CD4-positive, alpha-beta T cell treated with Interleukin-12 subunit alpha and Interleukin-12 subunit beta, for 1 hour (primary cell): ENCODE measurements at places on chromosomes 4 and X.
A peak's percentile ranks its signal among the peaks of the same experiment; 100 is the strongest.

GRCh38 chr4:111398906-111399330 is 746.3 kb upstream of the FAM241A start:
- no peak for DNase-seq

- DNase-seq = no peak
These were observed 14.1 kb downstream of the XIAP start for GRCh38 chrX:123873956-123874355.

- no peak for DNase-seq
These were observed 186.3 kb upstream of the INTU start for GRCh38 chr4:127446427-127446885.

DNA sequence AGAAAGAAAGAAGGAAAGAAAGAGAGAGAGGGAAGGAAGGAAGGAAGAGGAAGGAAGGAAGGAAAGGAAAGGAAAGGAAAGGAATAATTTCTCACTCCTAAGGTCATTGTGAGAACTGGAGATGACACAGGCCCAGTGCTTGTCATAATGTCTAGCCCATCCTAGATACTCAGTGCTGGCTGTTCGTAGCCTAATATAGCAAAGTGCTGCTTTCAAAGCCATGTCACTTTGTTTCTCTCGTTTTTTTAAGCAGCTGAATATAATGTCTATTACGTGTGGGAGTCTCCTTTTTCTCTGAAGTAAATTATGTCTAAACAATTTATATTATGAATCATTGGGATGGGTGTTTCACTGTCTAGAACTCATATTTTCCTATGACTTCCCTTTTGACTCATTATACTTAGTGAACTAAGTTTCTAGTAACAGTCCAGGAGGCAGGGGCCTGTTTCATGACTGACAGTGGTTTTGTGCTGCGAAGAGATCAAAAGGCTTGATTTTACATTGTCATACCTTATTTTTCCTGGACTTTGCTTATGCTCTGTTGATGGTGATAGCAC is 327.0 kb upstream of the ZFP42 start:
- no peak for DNase-seq

DNA sequence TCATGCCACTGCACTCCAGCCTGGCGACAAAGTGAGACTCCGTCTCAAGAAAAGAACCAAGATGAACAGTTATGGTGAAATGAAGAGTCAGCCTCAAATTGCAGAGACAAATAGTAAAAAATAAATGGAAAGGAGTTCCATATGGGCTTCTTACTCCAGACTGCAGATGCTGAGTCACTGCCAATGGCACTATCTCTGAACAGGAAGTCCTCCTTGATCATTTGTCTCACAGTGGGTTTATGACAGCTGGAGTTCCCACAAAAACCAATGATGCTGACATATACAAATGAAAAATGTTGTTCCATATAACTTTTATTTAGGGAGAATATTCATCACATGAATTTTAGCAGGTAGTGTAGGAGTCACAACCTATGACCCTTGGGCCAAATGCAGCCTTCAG is 631.6 kb downstream of the PCDH18 start:
- DNase-seq = no peak

- DNase-seq = no peak
These were observed 42.2 kb upstream of the GUCY1A1 start for GRCh38 chr4:155624478-155624877.

- no peak for DNase-seq
These were observed 17.0 kb upstream of the ARHGAP24 start for GRCh38 chr4:85457752-85458467.

- DNase-seq = no peak
These were observed 117.0 kb downstream of the KDR start for GRCh38 chr4:55008166-55009056.

DNA sequence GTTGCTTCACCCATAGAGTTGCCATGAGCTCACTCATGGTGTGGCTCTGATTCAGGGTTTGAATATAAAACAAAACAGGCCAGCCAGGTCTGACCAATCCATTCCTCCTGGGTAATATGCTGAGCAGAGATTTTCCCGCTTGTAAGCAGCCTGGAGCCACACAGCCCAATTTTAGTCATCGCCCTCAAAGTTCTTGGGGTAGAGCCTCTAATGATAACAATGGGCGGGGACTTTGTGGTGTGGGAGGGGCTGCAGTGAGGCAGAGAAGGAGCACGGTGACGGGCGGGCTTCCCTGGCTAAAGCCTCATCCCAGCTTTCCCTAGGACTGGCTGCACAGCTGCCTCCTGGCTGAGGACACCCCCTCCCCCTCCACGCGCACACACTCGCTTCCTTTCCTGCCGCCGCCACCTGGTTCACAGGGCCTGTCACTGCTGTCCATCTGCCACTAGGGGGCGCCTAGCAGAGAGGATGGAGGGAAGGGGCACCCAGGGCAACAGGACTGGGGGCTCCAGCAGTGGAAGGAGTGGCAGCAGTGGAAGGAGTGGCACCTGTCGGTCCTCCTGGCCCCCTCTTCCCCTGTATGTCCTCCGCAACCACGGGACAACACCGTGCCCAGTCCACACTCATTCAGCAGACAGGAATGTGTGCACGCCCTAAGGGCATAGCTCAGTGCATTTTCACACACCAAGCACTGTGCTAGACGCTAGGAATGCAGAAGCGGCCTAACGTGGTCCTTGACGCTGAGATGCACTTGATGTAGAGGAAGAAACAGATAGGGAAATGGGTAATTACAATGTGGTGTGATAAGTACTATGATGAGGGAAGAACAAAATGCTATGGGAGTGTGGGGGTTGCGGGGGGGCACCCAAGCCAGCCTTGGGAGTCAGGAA is 26.8 kb downstream of the PRPS1 start:
- DNase-seq = peak; percentile 68

DNA sequence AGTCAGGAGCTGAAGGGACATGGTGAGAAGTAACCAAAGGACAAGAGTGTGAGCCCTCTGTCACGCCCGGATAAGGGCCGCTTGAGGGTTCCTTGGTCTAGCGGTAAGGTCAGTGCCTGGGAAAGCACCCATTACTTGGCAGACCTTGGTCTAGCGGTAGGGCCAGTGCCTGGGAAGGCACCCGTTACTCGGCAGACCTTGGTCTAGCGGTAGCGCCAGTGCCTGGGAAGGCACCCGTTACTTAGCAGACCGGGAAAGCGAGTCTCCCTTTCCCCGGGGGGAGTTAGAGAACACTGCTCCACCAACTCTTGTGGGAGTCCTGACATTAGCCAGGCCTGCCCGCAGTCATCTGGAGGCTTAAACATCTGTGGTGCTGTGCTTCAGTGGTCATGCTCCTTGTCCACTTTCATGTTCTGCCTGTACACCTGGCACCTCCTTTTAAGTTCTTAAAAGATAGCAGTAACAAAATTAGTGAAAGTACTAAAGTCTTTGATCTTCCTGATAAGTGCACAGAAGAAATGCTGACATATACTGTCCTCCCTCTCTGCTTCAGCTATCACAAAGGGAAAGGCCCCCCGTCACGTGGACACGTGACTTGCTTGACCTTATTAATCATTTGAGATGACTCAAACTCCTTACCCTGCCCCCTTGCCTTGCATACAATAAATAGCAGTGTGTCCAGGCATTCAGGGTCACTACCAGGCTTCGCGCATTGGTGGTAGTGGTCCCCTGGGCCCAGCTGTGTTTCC is 9.3 kb upstream of the SEC24B start:
- no peak for DNase-seq

DNA sequence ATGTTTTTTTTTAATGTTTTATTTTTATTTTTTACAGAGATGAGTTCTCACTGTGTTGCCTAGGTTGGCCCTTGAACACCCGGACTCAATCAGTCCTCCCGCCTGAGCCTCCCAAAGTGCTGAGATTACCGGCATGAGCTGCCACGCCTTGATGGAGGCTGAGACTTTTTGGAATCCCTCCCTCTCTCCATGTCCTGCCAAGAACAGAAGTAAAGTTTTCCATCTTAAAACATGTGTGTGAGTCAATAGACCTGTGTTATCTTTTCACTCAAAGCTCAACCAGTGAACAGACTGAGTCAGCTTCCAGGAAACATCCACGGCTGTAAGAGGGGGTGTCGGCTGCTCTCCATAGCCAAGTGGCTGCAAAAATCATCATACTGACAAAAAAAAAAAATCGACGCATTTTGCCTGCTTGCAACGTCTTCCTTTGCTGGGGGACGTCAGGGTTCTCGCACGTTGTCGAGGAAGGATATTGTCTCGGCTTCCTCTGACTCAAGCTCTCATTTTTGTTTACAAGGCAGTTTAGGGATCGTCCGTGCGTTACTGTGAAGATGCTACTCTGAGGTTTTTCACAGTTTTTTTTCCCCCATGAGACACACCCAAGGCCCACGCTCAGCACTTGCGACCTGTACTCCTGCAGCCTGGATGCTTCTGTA is 10.0 kb upstream of the ASMTL start:
- peak; percentile 86 for DNase-seq

GRCh38 chr4:184756399-184756798 is 22.5 kb upstream of the CENPU start:
- DNase-seq = no peak

DNA sequence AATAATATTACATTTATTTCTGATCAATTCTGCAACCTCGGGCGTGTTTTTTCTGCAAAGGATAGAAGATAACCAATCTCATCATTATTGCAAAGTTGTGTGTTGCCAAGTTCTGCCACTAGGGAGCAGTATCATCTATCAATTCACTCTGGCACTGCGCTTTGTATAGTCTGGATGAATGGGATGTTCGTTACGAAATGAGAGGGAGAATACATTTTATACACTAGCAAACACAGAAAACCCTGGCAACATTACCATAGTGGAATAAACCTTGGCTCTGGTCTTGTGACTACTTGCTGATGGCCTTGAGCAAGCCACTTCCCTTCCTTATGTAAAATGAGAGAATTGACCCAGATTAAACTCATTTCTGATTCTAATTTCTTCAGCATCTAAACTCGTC is 97.5 kb upstream of the ZNF518B start:
- DNase-seq = peak; percentile 44

DNA sequence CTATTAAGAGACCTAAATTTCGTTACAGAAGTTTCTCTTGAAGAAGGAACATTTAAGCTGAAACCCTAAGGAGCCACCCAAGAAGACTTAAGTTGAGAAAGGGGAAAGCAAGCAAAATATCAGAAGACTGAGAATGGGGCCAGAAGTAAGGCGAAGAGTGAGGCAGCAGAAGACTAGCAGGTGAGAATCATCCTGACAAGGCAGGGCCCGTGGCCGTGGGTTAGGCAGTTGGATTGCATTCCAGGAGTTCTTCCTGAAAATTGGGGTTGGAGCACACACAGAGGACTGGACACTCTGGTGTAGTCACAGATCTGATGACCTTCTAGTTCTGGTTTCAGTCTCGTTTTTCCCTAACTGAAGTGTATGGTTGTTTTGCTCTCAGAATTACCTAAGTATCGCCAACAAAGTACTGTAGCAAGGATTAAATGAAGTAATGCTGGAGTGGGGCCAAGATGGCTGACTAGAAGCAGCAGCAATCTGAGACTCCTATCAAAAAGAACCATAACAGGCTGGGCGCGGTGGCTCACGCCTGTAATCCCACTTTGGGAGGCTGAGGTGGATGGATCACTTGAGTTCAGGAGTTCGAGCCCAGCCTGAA is 94.4 kb upstream of the GUCY1A1 start:
- no peak for DNase-seq

GRCh38 chr4:57249083-57249482 is 138.9 kb upstream of the IGFBP7 start:
- DNase-seq = no peak

- no peak for DNase-seq
These were observed 422.3 kb downstream of the STPG2 start for GRCh38 chr4:97720869-97721432.
